Endothelial cell (in vitro differentiated cells): ENCODE measurements at places on chromosomes 13 and 19.

DNA sequence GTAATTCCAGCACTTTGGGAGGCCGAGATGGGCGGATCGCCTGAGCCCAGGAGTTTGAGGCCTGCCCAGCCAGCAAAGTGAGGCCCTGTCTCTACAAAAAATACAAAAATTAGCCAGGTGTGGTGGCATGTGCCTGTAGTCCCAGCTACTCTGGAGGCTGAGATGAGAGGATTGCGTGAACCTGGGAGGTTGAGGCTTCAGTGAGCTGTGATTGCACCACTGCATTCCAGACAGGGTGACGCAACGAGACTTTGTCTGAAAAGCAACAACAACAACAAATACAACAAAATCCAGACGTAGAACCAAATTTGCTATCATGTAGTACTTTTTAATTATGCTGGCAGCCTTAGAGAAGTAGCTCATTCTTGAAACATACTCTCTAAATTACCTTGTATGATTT is 277.1 kb downstream of the KLF5 start:
- DNase-seq: no peak

- no peak for DNase-seq
These were observed 185.2 kb upstream of the OBI1 start for GRCh38 chr13:78844106-78844505.

DNA sequence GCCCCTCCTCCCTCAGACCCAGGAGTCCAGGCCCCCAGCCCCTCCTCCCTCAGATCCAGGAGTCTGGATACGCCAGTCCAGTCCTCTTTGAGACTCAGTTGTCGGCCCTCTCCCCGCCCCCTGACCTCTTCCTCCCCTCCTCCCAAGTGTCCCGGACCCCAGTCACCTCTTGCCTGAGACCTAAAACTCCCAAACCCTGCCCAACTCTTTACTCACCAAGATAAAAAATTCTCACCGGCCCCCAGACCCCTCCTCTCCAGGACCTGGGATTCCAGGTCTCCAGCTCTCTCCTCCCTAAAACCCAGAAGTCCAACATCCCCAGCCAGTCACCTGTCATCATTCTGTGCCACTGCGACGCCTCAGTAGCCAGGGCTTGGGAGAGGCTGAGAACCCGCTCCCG is 1.4 kb upstream of the HSD17B14 start:
- DNase-seq: no peak

DNA sequence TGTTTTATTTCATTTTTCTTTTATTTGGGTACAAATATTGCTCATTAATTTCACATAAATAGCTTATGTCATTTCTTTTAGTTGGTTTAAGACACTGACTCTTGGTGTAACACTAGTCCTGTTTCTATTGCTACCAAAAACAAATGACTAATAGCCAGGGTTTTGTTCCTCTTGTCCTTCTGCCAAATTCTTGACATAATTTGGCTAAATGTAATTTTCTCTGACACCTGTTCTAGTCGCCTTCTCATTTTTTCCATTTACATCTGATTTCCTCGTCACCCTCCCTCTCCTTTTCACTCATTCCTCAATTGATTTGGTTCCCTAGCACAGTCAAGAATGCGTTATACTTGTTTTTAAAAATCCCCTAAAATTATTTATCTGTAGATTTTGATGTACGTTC is 1718.7 kb downstream of the EFNB2 start:
- DNase-seq: no peak

DNA sequence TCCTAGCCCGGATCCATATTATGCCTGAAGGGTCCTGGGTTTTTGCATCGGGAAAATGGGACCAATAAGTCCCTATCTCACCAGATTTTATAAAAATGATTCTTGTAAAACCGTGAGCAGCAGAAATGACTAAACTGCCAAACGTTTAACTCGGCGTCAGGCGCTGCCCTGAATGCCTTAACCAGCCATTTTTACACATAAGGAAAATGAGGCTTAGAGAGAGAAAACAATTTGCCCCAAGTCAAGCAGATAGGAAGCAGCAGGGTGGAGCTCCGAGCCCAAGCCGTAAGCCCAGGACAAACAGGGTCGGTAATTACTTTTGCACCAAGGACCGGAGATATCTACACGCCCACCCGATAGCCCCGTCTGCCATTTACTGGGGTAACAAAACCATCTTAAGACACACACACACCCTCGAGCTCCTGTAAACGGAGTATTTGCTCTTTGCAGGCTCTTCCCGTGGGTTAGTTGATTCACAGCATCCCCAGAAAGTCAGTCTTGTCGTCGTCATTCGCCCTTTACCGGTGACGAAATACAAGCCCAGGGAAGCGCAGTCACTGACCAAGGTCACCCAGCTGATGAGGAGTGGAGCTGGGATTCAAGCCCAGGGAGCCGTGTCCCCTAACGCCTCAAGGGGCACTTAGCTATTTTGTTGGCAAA is 16.0 kb upstream of the MRI1 start:
- DNase-seq: no peak

DNA sequence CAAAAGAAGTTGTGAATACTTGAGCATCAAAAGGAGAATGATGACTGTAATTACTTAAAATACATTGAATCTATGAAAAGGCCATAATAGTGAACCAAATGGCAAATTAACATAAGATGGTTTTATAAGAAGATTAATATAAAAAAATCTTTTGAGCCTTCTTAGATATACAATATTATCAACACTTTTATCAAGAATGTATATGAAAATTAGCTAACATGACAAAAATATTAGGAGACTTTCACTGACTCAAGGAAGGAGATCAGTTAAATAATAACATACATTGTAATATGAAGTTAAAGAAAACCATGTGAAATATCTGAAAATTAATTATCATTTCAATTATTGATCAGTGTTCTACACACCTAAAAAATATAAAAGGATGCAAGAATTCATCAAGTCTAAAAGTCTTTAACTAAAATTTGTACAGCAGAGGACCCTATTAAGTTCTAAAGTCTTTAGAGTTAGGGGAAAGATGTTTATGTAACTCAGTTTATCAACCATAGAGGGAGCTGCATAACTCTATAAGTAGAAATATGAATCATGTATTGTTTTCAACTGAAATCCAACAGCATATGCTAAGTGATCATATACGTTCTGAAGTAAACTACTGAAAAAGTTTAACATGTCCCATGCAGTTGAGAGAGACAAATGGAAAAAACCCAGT is 756.1 kb upstream of the MIR17HG start:
- DNase-seq: no peak

DNA sequence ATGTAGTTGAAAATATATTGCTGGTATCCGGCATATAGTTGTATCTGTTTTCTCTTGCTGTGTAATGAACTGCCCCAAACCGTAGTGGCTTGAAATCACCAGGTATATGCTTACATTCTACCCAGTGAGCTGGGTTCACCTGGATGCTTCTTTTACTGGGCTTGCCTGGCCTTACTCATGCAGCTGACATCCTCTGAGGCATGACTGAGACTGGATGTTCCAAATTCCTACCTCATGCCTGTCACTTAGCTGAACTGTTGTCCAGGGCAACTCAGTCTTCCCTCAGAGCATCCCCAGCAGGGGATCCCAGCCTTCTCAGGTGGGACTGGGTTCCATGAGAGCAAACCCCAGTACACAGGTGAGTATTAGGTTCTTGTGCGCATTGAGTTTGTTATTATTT is 66.8 kb downstream of the IFT88 start:
- no peak for DNase-seq

GRCh38 chr19:40337594-40337993 is 10.6 kb downstream of the C19orf47 start:
- DNase-seq: no peak

- no peak for DNase-seq
These were observed 524.1 kb downstream of the GPC6 start for GRCh38 chr13:93750676-93751075.

- DNase-seq: no peak
These were observed 210.4 kb downstream of the DCLK1 start for GRCh38 chr13:35920816-35921215.

GRCh38 chr19:45419396-45419795 is 4.3 kb downstream of the ERCC1 start:
- DNase-seq: no peak
